SW480 (cell line): ENCODE measurements at places on chromosomes 6 and 20.

- no peak for DNase-seq
Measured at GRCh38 chr20:63036291-63036690, 29.5 kb upstream of the BHLHE23 start.

DNA sequence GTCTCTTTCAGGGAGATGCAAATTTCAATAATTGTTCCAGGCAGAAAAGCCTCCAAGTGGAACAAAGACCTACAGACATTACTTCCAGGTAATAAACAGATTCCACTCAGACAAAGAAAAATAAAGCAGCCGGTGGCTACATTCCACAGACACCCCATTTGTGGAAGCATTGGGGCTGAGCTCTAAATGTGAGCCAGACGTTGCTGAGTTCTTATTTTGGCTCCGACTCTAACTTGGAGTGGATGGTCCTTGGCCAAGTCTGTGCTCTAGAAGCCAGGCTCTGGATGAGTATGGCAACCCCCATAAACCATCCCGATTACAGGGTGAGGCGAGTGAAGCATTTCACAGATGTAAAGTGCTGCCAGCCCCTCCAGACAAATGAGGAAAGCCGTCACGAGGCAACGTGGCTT, 6.6 kb downstream of the TRAM2 start:
- no peak for DNase-seq

- no peak for DNase-seq
Measured at GRCh38 chr20:49233226-49233625, 14.0 kb downstream of the DDX27 start.

- DNase-seq = no peak
Measured at GRCh38 chr20:57617079-57617795, 3.0 kb downstream of the ZBP1 start.

- peak; percentile 82 for DNase-seq
Measured at GRCh38 chr20:59515013-59515905, 89.1 kb upstream of the PHACTR3 start.

DNA sequence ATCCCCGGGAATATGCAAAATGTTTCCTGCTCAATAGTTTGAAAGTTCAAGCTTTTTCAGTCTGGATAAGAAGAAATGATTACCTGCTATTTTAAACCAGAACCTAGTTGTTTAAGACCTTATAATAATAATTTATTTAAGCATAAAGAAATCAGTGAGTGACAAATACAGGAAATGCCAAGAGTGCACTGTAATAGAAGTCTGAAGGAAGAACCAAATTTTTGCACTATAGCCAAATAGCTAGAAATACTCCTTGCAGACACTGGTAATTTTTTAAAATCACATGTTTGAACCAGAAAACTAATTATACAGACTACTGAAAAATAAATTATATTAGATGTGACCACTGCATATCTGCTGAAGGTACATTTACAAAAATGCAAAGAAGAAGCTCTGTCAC, 93.2 kb downstream of the MMS22L start:
- DNase-seq = no peak

GRCh38 chr6:158662954-158663624, 13.2 kb downstream of the SYTL3 start:
- no peak for DNase-seq

DNA sequence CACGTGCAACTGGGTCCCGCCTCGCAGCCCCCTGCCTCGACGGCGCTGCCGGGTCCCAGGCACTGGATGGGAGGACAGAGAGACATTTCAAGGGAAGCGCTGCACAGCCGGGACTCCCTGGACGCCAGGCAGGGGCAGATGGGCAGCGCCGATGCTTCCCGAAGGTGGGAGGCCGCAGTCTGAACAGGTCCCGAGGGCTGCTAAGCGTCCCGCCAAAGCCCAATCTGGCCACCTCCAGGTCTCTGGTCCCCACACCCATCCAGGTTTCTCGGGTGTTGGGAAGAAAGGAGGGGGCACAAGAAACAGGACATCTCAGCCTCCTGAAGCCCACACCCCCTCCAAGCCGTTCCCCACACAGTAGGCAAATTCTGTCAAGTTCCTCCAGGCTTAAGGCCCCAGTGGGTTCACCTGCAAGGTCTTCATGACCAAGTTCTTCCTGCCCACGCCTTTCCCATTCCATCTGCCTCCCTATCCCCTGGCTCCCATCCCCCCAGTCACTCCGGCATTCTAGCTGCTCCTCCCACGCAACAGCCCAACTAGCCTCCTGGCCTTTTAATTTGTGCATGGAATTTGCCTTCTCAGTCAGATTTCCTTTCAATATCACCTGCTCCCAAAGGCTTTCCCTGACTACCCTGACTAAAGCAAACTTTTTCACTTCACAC, 5.4 kb upstream of the CPXM1 start:
- peak; percentile 76 for DNase-seq

DNA sequence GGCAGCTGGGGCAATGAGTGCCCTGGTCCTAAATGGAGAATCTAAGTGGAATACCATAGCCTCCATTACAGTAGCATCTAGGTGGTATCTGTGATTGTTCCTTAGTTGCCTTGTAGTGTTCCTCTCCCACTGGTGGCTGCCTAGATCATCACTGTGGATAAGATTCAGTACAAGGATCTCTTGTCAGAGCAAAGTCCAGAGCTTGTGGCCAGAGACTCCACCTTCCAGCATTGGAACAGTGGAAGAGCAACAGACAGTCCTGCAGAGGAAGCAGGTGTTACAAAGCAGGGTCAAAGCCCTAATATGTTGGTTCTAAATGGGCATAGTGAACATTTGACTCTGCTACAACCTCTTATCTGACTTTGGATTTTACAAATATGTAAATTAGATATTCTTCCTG, 194.1 kb upstream of the GRIK2 start:
- DNase-seq = no peak

- DNase-seq = peak; percentile 83
Measured at GRCh38 chr20:62953839-62954703, 1.6 kb downstream of the SLC17A9 start.

DNA sequence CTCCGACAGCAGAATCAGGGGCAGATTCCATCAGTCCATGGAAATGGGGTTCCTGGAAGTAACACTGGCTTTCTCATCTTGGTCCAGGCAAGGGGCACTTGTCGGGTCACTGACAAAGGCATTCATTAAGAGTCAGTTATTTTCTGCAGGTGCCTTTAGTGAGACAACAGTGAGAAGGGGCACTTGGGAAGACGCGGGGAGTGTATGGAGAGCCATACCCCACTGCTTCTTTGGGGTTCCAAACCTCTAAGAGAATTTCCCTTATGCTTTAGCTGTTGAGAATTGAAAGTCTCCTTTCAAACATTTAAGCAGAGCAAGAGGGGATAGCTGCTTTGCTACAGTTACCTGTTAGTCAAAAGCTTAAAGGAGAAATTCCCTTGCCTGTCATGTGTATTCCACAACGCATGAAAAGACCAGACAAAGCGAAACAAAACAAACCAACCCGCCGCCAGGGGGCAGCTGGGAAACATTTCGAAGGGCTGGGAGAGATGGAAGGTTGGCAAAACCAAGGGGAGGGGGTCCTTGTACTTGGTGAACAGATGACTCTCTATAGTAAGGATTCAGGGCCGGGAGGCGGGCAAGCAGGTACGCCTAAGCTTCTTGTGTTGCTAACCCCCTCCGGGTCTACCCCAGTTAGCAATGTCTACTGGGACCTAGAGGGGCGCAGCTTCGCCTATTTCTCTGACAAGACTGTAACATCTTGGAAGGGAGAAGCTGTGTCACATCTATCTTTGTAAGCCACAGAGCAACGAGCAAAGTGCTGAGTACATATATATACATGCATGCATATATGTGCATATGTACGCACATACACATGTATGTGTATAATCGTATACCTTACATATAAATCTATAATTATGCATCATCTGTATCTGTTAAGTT, 474.9 kb upstream of the AGPAT4 start:
- peak; percentile 2 for DNase-seq

DNA sequence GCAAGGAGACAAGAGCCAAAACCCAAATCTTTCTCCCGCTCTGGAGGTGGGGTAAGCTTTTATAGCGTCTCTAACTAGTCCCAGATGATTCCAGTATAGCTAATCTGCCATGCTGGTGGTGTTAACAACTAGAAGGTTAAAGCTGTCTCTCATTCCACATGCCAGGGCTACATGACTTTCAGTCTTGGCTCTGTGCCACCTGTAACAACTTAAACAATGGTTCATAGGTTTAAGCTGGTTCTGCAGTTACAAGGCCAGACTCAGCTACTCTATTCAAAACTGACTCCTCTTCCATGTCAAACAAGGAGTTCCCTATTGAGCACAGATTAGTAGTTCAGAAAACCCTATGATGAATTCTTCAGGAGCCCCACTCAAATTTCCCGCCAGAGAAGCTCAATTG, 128.9 kb downstream of the ELOVL4 start:
- no peak for DNase-seq

- DNase-seq = peak; percentile 88
Measured at GRCh38 chr20:51563486-51564332, 21.2 kb upstream of the NFATC2 start.

- DNase-seq = no peak
Measured at GRCh38 chr20:5264807-5265661, 51.7 kb downstream of the PROKR2 start.

DNA sequence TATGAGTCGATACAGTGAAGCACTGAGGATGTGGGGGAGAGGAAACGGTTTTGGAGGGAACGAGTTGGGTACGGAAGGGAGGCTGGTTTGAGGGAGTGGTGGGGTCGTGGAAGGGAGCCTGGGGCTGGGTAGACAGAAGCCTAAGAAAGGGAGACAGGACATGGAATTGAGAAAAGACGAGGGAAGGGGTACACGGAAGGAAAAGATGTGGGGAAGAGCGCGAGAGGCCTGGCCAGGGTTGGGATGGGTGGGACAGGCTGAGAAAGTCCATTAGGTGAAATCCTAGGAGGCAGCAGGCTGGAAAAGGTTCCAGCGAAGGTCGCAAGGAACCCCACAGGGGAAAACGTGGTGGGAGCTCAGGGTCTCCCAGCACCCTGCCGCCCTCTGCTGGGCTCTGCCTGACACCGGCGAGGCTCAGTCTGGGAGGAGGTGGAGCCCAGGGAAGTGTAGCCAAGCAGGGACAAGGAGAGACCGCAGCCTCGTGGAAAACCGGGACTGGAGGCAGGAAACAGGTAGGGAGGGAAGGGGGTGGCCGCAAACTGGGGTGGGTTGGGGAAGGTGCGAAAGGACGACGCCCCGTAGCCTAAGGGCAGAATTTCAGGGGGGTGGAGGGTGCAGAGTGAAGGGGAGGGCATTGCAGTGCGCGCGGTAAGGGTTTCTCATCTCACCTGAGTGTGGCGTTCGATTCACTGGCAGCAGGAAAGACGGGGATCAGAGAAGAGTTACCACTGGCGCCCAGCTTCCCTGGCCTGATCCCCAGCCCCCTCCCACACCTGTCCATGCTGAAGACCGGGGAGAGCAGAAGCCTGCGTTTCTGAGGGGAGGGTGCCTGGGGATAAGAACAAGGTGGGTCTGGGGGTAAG, 4.3 kb downstream of the GABBR1 start:
- peak; percentile 57 for DNase-seq

- no peak for DNase-seq
Measured at GRCh38 chr20:5662769-5663168, 87.4 kb upstream of the SHLD1 start.

- DNase-seq = peak; percentile 69
Measured at GRCh38 chr6:155026022-155026705, 31.0 kb downstream of the TIAM2 start.

GRCh38 chr20:63435552-63435951, 36.9 kb downstream of the KCNQ2 start:
- DNase-seq = no peak

DNA sequence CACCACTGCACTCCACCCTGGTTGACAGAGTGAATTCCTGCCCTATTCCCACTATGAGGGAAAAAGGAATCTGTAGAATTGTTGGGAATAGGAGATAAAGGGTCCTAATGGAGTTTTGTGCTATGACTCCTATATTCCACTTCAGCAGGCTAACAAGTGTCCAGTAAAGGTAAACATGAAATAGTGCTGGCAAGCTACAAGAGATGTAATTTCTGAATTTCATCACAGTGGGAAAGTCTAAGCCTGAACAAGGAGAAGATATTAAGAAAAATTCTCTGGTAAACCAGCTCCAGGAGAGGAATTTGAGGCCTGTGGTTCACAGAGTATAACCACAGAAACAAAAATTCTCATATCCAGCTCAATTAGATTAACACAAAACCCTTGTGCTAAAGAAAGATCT, 10.3 kb upstream of the C6orf58 start:
- DNase-seq = no peak

DNA sequence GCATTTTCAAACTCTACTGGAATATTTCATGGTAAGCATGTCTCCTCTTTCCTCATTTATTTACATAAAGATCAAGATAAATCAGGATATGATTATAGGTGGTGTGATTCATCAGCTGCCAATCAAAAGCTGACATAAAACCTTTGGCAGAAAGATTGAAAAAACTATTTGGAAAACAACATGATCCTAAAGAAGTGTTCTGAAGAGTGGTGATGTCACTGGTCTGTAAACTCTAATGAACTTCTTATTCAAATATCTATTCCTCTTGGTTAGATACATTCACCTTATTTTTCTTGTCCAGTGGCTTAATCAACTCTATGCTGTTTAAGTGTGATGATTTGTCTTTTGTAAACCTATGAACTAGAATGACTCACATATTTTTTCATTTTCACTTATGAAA, 535.5 kb upstream of the CITED2 start:
- no peak for DNase-seq

DNA sequence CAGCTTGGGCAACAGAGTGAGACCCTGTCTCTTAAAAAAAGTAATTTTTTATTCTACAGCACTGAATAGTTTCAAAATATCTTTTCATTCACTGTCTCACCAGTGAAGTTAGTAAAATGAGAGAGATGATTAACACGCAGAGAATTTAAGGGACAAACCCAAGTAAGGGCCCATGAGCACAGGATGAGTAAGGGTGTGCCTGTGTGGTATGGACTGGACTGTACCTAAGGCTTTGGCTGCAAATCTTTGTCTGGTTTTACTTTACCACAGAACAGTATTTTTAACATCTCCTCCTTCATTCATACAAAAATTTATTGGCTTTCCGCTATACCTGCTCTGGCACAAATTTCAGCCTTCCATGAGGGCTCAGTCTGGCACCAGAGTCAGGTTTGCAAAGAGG, 433.3 kb downstream of the UTRN start:
- no peak for DNase-seq

- peak; percentile 71 for DNase-seq
Measured at GRCh38 chr20:21101932-21102575, 4.1 kb downstream of the LINC00237 start.

GRCh38 chr20:50590348-50590664, 80.1 kb downstream of the PTPN1 start:
- no peak for DNase-seq

- DNase-seq = no peak
Measured at GRCh38 chr6:148507774-148508173, 165.1 kb downstream of the SASH1 start.

DNA sequence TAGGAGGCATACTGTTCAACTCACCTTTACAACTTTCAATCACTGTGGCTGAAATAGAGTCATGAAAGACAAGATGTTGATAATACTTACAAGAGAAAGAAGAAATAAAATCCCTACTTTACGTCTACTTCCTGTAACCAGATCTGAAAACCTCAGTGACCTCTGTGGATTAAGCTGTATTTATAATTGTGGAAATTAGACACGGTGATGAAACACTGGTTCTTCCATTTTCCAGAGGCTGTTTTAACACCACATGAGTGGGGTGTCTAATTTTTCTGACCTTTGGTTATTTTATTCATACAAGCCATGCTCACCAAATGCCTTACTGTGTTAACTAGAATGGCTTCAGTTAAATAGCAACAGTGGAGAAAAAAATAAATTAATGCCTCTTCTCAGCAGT, 58.5 kb upstream of the HIVEP1 start:
- no peak for DNase-seq
